ENCODE measurements at places on chromosomes 2 and 18.

DNA sequence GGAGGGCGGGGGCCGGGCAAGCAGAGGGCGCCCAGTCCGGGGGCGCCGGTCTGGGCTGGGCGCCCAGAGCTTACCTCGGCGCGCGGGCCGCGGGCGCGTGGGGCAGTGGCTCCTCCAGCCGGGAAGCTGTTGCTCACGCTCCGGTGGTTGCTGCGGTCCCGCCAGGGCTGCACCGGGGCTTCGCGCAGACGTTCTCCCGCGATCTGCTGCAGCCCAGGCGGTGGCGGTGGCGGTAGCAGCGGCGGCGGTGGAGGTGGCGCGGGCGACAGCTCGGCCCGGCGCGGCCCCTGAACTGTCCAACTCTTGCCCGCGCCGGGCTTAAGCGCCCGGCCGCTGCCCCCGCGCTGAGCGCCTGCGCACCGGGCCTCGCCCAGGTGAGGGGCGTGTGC is 391 bp downstream of the ZNF385B start:
- no peak for DNase-seq

DNA sequence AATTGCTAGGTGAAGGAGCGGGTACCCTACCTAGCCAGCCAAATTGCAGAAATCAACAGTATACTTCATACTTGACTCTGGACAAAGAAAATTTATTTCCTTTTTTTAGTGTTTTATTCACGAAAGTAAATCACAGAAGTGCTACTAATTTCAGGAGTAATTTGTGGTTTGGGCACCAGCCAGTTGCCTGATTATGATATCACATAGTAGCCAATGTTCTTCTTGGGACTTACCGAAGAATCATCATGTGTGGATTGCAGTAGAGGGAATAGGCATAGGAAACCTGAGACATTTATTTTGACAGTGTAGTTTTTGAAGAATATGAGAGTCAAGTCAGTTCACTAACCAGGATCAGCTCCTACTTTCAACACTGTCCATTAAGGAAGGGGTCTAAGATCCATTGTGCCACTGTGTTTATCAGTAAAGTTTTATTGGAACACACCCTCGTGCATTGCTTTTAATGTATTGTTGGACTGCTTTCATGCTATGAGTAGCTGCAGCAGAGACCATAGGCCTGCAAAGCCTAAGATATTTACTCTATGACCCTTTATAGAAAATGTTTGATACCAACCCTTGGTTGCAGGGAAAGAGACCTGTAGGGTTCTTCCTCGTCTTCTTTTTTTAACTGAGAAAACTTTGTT is 32.1 kb downstream of the TNFRSF11A start:
- DNase-seq = no peak

DNA sequence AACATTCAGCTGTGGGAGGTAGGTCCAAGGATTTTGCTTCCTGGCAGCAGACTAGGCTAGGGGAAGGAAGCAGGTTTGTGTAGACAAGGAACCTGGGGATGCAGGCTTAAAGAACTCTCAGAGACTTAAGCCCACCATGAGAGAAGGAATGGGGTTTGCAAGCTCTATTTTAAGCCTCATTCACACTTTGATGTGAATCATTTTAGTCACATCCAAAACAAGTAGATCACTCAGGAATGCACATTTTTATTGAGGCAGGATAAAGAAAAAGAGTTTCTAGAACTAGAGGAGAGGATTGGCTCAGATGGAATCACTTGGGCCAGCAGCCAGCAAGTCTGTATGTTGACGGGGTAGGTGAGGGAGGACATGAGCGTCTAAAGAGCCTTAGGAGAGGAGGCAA is 3.3 kb upstream of the NAPG start:
- no peak for DNase-seq

DNA sequence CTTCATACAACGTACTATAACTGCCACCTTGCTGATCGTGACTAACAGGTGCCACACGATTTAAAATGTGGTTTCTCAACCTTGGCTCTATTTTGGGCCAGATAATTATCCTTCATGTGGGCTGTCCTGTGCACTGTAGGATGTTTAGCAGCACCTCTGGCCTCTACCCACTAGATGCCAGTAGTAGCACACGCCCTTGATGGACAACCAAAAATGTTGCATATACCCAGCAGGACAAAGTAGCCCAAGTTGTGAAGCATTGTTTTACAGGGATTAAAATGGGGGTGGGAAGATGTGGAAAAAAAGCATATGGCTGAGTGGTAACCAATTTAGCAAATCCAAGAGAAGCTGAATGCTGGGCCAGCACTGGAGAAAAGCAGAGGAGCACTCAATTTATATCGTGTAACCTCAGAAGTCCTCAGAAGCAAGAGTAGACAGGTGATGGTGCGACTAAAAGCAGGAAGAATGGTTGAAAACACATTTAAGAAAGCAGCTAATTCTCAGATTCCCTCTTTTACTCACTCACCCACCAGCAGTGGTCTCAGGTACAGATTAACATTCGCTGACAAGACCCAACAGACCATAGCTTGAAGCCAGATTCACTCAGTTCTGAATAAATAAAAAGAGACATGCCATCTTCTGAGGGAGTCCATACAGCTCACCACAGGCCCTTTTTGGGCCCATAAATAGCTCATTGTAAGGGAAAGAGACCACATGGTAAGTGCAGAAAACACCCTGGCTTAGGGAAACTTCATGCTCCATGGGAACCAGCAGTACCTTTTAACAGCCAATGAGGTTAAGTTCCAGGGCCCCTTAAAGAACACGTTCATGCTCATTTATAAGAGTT is 50.6 kb downstream of the RAPH1 start:
- peak; percentile 20 for DNase-seq

GRCh38 chr2:96887493-96888012 is 17.7 kb upstream of the SEMA4C start:
- DNase-seq = no peak

- no peak for DNase-seq
Observed at GRCh38 chr2:97764559-97765263, 51.3 kb downstream of the ZAP70 start.

GRCh38 chr18:39448942-39449341 is 1883.3 kb upstream of the CELF4 start:
- no peak for DNase-seq

- DNase-seq = no peak
Observed at GRCh38 chr2:84800194-84800805, 80.6 kb downstream of the TRABD2A start.

DNA sequence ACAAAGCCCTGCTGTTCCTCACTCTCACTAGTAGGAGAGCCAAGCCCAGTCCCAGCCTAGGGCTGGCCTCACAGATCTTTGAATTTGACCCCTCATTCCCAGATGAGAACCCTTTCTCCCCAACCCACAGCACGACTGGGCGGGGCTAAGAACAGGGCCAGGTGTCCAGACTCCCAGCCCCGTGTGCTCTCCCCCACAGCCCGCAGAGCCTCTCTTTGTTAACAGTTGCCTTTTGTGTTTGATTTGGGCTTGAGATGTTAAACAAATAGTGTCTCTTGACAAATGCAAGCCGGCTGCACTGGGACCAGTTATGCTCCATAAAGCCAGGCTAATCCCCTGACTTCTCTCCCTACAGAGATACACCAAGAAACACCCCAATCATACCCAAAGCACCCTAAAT is 4.7 kb upstream of the KCNK3 start:
- DNase-seq = no peak

GRCh38 chr2:62475172-62476011 is 30.6 kb downstream of the TMEM17 start:
- no peak for DNase-seq

GRCh38 chr2:196183528-196184231 is 12.3 kb upstream of the STK17B start:
- no peak for DNase-seq

DNA sequence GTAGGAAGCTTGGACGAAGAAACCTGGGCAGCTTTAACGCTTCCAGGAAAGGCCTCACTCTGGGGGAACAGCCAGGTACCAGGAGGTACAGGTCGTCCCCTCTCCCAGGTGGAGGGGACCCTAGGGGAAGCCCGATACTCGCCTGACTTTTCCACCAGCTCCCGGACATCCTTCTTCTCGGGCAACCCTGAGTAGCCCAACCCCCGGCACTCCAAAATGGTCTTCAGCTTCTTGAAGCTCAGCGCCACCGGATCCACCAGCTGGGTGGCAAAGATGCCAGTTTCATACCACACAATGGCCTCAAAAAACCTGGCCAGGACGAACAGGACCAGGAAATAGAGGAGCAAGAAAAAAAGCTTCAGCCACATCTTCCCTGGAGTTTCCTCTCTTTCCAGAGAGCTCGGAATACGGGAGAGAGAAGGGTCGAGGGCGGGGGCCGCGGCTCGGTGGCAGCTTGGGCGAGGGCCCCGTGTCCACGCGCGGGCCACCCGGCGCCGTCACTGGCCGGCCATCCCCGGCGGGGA is 1.1 kb downstream of the RNF103 start:
- DNase-seq = peak; percentile 3

GRCh38 chr2:204312105-204312504 is 233.2 kb upstream of the PARD3B start:
- DNase-seq = no peak

DNA sequence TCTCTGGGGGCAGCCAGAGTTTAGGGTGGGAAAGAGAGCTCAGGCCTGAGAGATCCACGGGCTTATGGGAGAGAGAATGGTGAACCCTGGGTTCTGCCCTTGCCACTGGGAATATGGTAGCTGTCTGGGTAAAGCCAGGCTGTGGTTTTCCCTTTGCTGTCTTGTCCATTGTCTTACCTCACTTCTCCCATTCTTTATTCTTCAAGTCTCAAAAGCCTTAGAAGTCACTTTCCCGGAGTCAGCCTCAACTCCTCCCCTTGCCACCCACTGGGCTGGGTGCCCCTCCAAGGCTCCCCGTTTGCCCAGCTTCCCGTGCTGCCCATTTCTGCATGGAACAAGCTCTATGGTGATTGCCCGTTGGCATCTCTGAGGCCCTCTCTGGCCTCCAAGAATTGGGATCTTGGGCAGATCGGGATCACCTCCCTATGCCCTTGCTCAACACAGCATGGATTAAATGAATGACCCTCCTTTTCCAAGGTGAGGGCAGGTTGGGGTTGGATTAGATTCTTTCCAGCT is 228.2 kb downstream of the HAUS1 start:
- no peak for DNase-seq

DNA sequence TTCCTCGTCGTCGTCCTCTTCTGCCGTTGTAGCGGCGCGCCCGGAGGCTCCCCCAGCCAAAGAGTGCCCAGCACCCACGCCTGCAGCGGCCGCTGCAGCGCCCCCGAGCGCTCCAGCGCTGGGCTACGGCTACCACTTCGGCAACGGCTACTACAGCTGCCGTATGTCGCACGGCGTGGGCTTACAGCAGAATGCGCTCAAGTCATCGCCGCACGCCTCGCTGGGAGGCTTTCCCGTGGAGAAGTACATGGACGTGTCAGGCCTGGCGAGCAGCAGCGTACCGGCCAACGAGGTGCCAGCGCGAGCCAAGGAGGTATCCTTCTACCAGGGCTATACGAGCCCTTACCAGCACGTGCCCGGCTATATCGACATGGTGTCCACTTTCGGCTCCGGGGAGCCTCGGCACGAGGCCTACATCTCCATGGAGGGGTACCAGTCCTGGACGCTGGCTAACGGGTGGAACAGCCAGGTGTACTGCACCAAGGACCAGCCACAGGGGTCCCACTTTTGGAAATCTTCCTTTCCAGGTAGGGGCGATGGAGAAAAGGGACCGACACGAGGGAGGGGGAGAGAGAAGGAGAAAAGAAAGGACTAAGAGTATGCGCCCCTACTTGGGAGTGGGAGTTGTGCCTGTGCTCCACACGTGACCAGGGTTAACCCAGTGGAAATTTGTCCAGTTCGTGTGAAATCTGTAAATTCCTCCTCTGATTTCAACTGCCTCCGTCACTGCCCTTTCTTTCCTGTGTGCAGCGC is 800 bp downstream of the HOXD13 start:
- DNase-seq = no peak

DNA sequence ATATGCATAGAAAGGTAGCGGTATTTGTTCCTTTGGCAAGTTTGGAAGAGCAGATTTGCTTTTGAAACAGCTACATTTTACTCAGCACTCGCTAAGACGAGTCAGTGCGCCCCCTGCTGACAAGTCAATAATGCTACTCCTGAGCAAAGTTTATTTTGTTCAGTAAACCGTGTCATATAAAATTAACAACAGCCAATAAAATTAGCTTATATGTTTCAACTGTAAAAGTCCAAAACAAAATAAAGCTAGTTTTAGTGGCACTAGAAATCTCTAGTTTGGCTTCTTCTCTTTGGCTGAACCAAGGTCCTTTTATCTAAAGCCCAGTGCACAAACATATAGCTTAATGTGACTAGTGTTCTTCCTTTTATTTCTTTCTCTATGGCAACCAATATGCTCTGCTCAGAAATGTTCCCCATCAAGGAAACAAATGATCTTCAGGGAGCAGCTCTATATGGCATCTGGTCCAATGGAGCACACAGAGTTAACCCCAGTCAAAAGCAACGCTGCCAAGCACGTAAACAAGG is 4.2 kb upstream of the POU3F3 start:
- DNase-seq = peak; percentile 30

- no peak for DNase-seq
Observed at GRCh38 chr2:140344838-140345237, 1564.6 kb upstream of the NXPH2 start.

DNA sequence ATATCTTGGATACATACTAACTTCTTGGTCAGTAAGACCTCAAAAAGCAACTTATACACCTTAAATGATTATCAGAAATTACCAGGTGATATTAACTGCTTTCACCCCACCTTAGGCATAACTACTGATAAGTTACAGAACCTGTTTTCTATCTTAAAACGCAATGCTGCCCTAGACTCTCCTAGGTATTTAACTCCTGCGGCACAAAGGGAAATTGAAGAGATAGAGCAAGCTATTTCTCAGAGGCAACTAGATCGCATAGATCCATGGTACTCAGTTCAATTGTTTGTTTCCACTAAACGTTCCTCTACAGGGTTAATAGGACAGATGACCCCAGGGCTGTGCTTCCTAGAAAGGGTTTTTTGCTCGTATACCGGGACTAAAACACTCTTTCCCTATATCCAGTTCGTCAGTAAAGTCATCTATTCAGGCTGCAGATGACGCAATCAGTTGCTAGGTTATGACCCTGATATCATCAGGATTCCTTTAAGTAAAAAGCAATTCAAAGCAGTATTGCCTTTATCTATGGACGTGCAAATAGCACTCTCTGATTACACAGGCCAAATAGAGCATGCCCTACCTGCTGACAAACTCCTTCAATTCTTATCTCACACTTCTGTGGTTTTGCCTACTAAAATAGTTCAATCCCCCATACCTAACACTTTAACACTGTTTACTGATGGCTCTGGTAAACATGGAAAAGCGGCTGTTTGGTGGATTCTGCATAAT is 62.3 kb upstream of the MYO3B start:
- DNase-seq = no peak

DNA sequence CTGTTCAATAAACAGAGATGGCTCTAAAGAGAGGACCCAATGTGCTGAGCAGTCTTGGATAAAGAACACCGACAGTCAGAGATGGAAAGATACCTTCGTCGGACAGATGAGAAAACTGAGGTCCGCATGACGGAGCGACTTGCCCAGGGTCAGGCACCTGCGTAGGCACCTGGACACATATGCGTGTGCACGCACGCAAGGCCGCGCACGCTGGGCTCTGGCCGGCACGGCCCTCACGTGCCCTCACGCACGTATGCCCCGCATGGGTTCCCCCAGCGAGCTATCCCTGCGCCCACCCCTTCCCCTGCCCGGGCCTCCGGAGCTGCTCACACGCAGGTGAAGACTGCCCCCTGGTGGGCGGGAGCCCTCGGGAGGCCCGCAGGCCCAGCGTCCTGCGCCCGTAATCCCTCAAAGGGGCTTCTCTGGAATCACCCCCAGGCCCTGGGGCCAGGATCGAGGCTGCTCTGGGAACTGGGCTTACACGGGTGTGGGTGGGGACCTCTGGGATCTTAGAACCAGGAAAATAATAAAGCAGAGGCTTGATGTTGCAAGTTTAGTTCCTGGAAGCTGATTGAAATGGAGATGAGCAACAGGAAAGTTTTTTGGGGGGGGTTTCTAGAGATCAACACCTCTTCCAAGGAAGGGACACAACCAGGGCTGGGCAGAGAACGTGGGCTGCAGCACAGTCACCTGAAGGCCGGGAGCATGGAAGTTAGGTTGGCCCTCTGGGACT is 246.3 kb downstream of the TNS1 start:
- peak; percentile 63 for DNase-seq
